Activated T-helper 17 cell treated with anti-CD3 and anti-CD28 coated beads, Interleukin-2, amount 50 U/mL, for 72 hours (primary cell): ENCODE measurements at places on chromosomes 7 and 10. TPM values are rescaled to one million over a fixed set of nuclear protein-coding genes. Genes with fewer than 3 reads are reported as not detected.
A peak's percentile ranks its signal among the peaks of the same experiment; 100 is the strongest.

DNA sequence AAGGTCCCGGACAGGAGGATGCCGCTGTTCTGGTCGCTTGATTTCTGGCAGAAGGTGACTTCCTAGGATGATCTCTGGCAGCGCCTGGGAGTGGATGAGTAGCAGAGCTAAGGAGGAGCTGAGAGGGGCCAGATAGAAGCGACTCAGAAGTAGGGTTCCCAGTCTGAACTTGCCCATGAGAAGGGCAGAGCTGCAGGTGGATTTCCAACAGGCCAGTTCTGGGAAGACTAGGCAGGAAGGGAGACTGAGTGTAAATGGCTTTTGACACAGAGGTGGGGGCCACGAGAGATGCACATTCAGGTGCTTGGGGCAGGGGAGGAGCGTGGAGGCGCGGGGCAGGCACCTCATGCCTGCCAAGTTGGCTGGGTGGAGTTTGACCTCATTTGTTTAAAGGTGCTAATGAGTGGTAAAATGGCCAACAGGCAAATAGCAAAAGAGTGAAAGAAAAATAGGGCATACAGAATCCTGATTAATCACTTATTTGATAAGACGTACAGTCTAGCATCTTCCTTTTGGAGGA lies 58.8 kb downstream of the SHH start:
- H3K27me3 ChIP-seq, result no peaks in the 10 kb centered on the region
- H3K4me3 ChIP-seq, result peak overlapping the region; percentile 29
- H3K4me1 ChIP-seq, result peaks cover 51% of the 10 kb centered on the region
- H3K27ac ChIP-seq, result peak overlapping the region; percentile 65
- no peak for ATAC-seq

DNA sequence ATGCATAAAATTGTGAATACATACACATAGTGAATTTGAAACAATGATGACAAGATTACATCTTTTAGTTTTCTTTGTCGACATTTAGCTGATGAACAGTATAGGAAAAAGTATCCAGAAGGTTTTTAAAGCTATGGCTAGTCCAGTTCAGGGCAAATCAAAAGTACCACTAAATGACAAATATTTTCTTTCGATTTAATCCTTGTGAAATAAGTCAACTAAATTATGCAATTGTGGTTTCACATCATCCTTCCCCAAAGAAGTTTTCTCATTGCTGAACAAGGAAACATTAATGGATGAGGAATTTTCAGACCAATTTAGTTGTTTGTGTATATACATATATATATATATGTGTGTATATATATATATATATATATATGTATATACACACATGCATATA lies 774.0 kb downstream of the DNAJB9 start:
- no peaks in the 10 kb centered on the region for H3K27me3 ChIP-seq

- no peak overlapping the region for H3K4me3 ChIP-seq
- peak; percentile 59 for ATAC-seq
- no peak overlapping the region for H3K27ac ChIP-seq
Observed at GRCh38 chr10:60549686-60550085, 160.0 kb upstream of the ANK3 start.

DNA sequence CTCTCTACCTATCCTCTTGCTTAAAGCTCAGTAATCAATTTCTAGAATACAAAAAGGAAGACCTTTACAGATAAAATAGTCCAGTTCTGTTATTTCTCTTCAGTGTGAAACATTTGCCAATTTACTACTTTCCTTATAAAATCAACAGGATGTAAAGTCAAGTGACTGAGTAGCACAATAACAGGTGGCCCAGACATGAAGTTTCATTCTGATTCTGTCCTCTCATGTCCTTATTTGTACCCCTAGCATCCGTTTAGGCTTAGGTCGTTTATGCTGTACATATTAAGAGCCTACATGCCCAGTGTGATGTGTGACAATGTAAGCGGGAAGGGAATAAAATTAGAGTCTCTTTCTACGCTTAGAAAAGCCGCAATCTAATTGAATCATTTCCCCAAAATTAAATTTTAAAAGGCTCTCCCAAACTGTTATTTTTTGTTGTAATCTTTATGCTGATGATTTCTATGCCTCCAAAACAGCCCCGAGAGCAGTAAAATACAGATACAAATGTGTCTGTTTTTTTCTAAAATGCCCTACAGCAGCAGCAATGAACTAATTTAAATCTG lies 29.1 kb downstream of the EPC1 start:
- H3K4me1 ChIP-seq, result peaks cover 62% of the 10 kb centered on the region
- H3K4me3 ChIP-seq, result peak overlapping the region; percentile 75
- H3K27ac ChIP-seq, result peak overlapping the region; percentile 93
- H3K36me3 ChIP-seq, result peaks cover 65% of the 10 kb centered on the region
- peak; percentile 85 for ATAC-seq

DNA sequence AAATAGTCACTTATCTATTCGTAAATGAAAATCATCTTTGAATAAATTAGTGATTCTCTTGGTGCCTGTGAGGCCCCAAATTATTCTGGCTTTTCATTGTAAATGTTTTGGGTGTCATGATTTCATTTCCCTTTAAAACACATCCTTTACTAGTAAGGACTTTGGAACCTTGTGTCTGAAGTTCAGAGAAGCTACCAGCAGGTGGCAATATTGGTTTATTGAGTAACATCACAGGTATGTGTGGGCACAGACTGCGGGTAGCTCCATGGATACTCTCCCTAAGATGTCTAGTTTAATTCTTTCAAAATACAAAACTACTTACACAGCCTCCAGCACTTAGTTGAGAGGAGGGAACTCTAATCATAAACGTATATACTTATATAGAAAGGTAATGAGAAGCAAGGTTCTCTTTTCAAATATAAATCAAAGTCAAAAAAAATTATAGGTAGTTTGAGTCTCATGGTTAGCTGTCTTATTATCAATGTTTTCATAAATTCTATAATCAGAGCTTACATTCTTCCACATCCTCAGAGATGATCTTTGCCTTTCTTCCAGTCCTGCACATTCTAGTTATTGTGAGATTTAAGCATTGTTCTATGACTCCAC lies 449.6 kb downstream of the GRM8 start:
- no peak overlapping the region for H3K4me3 ChIP-seq
- H3K27me3 ChIP-seq, result peaks cover 6% of the 10 kb centered on the region
- peak; percentile 44 for ATAC-seq
- no peaks in the 10 kb centered on the region for H3K4me1 ChIP-seq
- no peaks in the 10 kb centered on the region for H3K36me3 ChIP-seq
- no peak overlapping the region for H3K27ac ChIP-seq

- peaks cover 26% of the 10 kb centered on the region for H3K4me1 ChIP-seq
- H3K36me3 ChIP-seq, result no peaks in the 10 kb centered on the region
- peak overlapping the region; percentile 38 for H3K4me3 ChIP-seq
- peak; percentile 98 for ATAC-seq
- H3K27ac ChIP-seq, result peak overlapping the region; percentile 83
Observed at GRCh38 chr7:86978808-86979506, 80.5 kb downstream of the ELAPOR2 start.

DNA sequence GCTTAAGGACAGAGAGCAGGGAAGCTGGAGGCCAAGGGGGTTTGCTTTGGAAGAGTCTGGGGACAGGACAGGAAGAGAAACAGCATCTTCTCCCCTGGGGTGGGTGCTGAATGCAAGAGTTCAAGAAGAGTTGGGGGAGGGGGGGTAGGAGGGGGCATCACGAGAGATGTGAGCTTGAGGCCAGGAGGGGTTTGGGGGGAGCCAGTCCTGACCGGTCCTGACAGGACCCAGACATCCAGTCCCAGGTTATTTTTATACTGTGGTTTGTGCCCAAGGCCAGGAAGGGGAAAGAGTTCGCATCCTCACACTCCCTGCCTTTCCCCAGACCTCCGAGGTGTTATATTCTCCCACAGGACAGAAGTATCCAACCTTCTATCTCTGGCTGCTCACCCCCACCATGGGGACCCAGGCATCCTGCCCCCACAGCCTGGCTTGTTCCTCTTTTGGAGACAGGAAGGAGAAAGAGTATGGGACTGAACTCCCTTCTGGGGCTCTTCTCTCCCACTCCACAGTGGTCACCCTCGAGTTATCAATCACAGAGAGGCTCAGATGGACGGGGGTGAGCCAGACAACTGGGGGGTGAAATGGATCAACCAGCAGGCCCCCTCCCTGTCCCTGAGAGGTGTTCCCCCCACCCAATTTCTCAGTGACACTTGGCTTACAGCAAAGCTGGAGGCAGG lies 2.8 kb downstream of the TSC22D4 start:
- peaks cover 78% of the 10 kb centered on the region for H3K36me3 ChIP-seq
- peak overlapping the region; percentile 91 for H3K27ac ChIP-seq
- peaks cover 22% of the 10 kb centered on the region for H3K4me1 ChIP-seq
- no peaks in the 10 kb centered on the region for H3K27me3 ChIP-seq
- H3K4me3 ChIP-seq, result peak overlapping the region; percentile 87
- no peak for ATAC-seq

- H3K4me3 ChIP-seq, result no peak overlapping the region
- no peak overlapping the region for H3K27ac ChIP-seq
- peaks cover 8% of the 10 kb centered on the region for H3K27me3 ChIP-seq
- no peaks in the 10 kb centered on the region for H3K4me1 ChIP-seq
- ATAC-seq, result no peak
Observed at GRCh38 chr7:112361154-112361553, 89.1 kb upstream of the IFRD1 start.

- H3K4me1 ChIP-seq, result no peaks in the 10 kb centered on the region
- peaks cover 8% of the 10 kb centered on the region for H3K27me3 ChIP-seq
- no peak overlapping the region for H3K27ac ChIP-seq
- H3K36me3 ChIP-seq, result no peaks in the 10 kb centered on the region
- H3K4me3 ChIP-seq, result no peak overlapping the region
- no peak for ATAC-seq
Observed at GRCh38 chr10:109698882-109699664, 224.2 kb downstream of the XPNPEP1 start.

DNA sequence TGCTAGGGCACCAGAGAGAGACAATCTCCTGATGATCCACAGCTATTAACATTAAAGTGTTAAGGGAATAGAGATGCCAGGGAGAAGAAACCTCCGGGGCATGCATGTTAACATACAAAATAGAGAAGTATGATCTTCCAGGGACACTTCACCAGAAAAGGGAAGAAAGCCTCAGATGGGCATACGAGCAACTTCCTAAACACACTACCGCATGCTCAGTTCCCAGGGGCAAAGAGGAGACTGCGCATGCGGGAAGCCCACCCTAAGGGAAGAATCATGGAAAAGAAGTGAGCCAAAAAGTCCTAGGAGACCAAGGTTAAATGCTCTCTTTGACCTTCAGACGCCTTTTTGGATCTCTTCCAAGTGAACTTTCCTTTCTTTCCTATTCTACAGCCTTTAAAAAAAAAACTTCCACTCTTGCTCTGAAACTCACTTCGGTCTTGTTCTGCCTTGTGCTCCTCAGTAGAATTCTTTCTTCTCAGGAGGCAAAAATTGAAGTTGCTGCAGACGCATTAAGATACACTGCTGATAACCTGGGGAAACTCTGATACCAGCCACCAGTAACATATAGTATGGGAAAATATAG lies 1211.3 kb downstream of the REEP3 start:
- H3K36me3 ChIP-seq, result no peaks in the 10 kb centered on the region
- no peak overlapping the region for H3K4me3 ChIP-seq
- H3K27me3 ChIP-seq, result no peaks in the 10 kb centered on the region
- no peak for ATAC-seq
- H3K27ac ChIP-seq, result no peak overlapping the region

DNA sequence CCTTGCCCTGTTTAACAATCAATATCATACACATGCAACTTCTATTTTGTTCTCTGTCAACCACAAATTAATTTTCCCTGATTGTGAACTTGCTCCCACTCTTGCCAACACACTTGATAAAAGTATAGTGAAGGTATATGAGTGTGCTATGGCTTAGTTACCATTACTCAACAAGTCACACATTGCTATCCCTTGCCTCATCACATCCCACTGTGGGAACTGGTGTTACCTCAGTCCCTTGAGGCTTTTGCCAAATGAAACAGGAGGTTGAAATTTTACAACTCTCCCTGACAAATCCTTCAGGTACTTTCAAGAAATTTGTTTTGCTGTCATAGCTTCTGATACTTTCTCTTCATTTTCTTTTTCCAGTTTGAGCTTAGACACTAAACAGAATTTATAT lies 472.5 kb upstream of the SEMA3D start:
- H3K4me3 ChIP-seq, result no peak overlapping the region
- no peaks in the 10 kb centered on the region for H3K36me3 ChIP-seq
- no peak overlapping the region for H3K27ac ChIP-seq
- no peak for ATAC-seq
- H3K27me3 ChIP-seq, result no peaks in the 10 kb centered on the region

DNA sequence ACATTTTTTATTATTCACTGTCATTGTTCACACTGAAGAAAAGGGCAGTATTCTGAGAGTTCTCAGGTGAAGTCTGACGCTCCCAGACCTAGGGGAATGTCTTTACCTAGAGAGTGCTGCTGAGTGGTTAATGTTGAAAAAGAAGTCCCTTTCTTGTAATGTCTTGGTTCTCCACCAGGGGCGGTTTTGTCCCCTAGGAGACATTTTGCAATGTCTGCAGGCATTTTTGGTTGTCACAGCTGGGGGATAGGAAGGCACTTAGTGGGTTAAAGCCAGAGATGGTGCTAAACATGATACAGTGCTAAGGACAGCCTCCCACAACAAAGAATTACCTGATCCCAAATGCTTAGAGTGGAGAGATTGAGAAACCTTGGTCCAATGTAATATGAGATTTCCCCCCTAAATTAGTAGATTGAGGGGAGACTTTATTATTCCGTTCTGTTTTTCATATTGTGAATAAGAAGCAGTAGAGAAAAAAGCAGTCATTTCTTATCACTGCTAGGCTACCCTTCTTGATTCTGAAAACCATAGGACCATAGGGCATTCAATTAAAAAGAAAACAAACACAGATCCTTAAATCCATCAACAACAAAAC lies 13.1 kb downstream of the UMAD1 start:
- peaks cover 18% of the 10 kb centered on the region for H3K4me1 ChIP-seq
- ATAC-seq, result peak; percentile 19

DNA sequence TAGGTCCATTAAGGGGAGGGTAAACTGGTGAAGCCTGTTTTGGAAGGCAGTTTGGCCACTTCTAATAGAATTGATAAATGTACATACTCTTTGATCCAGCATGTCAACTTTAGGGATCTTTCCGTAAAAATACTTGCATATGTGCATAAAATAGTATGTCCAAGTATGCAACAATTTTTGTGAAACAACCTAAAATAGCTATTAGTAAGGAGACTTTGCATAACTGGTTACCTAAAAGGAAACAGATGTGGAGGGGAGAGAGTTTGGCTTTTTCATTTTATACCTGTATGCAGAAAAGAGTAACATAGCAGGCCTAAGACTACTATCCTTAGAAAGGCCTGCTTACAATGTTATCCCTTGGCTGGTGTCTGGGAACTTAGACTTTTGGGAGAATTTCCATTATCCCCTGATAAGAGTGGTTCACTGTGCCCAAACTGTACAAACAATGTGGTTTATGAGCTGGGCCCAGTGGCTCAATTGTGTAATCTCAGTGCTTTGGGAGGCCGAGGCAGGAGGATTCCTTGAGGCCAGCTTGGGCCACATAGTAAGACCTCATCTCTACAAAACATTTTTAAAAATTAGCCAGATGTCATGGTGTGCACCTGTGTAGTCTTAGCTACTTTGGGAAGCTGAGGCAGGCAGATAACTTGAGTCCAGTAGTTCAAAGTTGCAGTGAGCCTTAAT lies 21.3 kb downstream of the PTPN12 start:
- no peak overlapping the region for H3K27ac ChIP-seq
- no peaks in the 10 kb centered on the region for H3K27me3 ChIP-seq
- peaks cover 6% of the 10 kb centered on the region for H3K4me1 ChIP-seq
- no peak for ATAC-seq
- no peak overlapping the region for H3K4me3 ChIP-seq
- no peaks in the 10 kb centered on the region for H3K36me3 ChIP-seq

GRCh38 chr7:74134117-74134620 lies 40.0 kb upstream of the EIF4H start:
- H3K4me1 ChIP-seq, result peaks cover 3% of the 10 kb centered on the region
- no peaks in the 10 kb centered on the region for H3K36me3 ChIP-seq
- H3K4me3 ChIP-seq, result no peak overlapping the region
- H3K27ac ChIP-seq, result peak overlapping the region; percentile 25
- H3K27me3 ChIP-seq, result no peaks in the 10 kb centered on the region

Gene NKX1-2
- not detected for total RNA-seq

Gene FXYD4
- not detected for total RNA-seq

Gene AKR1D1
- not detected for total RNA-seq

Gene SPDYE5
- total RNA-seq, result not detected

Gene CDC14C
- total RNA-seq, result not detected

Gene MSRB2
- 6.0 TPM for total RNA-seq

Gene NSUN6
- 16.5 TPM for total RNA-seq
